Stimulated activated CD4-positive, alpha-beta T cell treated with anti-CD3 and anti-CD28 coated beads, TNF-alpha, amount 100 ng/mL, for 1 hour (primary cell): ENCODE measurements at places on chromosomes 2 and 18.

DNA sequence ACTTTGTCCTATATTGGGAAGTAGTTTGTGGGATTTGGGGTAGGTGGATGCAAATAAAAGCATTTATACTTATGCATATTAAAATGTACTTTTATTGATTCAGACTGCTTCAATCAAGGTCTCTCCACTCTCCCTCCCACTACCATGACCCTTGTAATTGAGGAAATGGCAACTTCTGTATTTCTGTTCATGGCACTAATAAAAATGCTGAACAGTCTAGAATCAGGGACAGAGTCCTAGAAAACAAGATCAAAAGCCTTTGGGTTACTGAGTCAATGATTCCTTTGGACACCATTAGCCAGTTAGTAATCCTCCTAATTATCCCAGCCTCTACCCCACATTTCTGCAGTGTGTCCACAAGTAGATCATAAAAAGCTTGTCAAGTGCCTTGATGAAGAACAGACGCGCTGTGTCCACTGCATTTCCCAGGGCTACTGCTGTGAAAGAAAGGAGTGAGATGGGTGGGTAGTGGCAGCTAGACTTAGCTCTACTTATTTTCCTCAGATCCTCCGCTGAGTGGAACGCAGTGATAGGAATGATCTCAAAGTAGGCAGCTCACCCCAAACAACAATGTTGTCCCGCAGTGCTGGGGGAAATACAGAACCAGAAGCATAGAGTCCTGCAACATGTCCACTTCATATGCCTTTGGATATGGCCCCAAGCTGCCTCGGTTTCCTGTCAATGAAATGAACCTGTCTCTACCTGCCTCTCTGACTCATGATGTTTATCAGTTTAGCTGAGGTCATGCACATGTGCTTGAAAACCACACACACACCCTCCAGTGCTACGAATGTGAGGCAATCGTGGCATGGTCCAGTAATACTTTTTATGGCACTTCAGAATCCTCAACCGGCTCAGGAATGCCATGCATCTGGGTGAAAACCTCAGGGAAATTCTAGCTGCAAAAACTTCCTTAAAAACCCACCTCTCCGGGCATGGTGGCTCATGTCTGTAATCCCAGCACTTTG, 115.5 kb downstream of the COL6A3 start:
- DNase-seq, result no peak

DNA sequence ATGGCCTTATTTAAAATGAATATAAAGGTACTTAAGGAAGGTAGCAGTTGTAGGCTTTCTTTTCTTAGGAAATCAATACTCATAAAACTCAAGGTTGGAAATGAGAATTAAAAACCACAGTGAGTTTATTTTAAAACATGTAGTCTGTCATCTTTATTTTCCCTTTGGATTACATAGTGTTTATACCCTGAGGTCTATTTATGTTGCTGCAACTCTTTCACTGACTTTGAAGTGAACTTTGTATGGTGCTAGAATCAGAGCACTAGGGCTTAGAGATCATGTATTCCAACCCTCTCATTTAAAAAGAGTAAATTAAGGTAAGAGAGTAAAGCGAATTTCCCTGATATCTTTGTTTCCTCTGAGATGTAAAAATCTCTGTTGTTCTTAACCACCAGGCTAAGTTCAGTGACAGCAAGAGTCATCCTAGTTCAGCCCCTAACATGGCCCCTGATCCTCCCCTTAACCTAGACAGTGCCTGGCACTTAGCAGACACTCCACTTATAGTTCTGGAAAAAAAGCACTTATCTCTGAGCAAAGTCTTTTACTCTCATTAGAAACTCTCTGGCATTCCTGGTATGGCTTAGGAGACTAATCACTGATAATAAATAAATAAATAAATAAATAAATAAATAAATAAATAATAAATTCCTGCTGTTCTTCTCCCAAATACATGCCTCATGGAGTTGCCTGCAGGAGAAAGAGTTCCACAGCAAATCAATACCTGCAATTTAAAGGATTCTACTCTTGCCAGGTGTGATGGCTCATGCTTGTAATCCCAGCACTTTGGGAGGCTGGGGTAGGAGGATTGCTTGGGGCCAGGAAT, 33.0 kb upstream of the PPP1R1C start:
- DNase-seq, result no peak

DNA sequence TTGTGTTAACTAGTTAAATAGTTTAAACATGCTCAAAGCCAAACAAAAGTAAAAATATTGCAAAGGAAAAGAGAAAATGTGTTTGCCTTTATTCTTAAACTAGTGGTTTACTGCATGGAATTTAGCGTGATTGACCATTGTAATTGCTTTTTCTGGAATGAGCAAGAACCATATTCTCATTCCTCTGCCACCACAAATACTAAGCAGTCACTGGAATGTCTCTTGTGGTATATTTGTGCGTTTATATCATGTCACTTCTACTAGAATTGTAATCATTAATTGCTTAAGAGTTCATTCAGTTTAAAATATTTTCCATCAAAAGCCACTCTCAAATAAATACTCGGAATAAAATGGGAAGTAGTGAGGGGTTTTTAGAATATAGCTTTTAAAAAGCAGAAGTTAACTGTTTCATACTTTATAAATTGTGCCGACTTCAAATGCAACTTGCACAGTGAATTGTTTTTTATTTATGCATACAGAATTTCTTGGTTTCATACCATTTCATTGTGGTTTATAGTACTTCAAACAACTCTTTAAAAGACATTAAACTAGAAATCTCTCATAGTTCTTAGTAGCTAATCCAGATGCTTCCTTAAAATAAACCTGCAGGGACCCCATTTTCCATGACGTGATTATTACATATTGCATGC, 288.1 kb downstream of the EPHA4 start:
- DNase-seq, result no peak

GRCh38 chr2:161426455-161426921, 10.4 kb downstream of the TBR1 start:
- DNase-seq, result no peak
